NCI-H460 (cell line): ENCODE measurements at places on chromosomes 4 and X. TPM values are rescaled to one million over a fixed set of nuclear protein-coding genes. Genes with fewer than 3 reads are reported as not detected.

TEX11 gene
- 0.12 and 0.42 TPM in 2 replicates for total RNA-seq

SYAP1 gene
- 30.9 and 34.8 TPM in 2 replicates for total RNA-seq

PLXNB3 gene
- total RNA-seq, result 3.3 and 4.9 TPM in 2 replicates

KCNE5 gene
- 0.32 TPM in 2 replicates for total RNA-seq

DNA sequence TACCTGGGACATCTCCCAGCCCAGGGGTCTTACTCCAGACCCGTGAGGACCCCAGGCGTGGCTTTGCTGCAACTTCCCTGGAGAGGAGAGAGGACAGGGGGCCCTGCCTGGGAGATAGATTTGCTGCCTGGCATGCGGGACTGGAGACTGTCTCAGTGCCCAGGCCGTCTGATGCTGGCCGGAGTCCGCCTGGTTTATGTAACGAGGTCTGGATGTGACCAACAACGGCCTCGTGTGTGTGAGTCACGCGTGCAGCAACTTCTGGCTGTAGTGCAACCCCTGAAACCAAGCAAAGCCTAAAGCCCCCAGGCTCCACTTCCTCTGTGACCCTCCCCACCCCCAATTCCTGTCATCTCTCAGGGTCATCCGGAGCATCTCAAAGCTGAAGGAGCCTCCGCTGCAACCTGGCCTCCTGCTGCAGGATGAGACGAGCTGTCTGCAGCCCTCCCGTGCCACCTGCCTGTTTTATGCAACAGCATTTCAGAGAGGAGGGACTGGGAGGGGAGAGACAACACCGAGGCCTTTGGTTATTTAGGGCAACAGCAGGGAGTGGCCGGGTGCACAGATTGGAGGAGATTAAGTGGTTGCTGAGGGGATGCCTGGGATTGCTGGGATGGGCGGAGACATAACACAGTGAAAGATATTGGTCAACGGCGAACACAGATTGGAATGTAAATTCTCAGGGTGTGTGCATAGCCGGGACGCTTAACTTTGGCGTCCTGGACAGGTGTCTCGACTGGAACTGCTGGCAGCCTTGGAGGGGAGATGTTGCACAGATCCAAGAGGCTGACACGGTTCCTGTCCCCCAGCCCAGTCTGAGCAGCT, 16.0 kb downstream of the XG start:
- DNase-seq, result no peak

GRCh38 chr4:177798161-177798560, 355.9 kb upstream of the AGA start:
- DNase-seq, result no peak

DNA sequence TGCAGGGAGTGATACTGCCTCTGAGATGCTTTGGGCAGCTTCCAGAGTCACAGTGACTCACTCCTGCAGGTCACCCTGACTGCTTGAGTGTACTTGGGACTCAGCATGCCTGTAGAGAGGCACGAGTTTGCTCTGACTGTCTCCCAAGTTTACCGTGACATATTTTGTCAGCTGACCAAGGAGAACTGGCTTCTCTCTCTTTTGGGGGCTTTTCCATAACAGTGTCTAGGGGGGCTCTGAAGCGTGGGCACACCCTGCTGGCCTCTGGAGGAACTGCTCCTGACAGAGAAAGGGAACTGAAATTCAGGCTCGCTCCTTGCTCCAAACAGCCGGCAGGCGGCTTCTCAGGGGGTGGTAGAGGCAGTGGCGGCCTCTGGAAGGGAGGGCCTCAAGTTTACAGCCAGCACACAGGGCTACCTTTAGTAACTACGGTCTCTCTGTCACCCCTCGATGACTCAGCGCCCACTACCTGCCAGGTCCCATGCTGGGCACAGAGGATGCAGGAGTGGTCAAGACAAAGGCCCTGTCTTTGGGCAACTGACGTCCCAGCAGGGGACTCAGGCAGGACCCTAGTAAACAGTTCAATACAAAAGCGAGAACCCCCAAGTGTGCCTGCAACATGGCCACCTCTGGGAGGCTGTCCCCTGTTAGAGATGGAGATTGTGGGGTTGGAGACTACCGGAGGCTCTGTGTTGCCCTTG, 17.8 kb downstream of the ZNF185 start:
- peak; percentile 16 for DNase-seq

GRCh38 chrX:18534949-18535348, 109.5 kb downstream of the CDKL5 start:
- DNase-seq, result no peak

DNA sequence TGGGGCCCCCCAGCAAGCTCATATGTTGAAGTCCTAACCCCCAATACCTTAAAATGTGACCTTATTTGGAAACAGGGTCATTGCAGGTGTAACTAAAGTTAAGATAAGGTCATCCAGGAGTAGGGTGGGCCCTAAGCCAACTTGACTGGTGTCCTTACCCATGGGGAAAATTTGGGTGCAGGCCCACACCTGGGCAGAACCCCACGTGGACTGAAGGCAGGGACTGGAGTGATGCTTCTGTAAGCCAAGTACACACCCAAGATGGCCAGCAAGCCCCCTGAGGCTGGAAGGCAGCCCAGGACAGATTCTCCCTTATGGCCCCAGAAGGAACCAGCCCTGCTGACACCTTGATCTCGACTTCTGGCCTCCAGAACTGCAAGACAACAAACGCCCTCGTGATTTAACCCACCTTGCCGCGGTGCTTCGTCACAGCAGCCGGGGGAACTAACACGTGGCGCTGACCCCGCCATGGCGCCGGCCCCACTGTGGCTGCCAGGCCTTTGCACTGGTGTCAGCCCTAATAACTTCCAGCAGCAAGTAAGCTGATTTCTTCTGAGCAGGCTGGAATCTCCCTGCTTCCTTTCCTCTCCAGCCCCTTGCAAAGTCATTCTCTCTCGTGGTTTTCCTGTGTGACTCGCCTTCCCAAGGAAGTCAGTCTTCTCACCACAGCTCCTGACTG, 23.2 kb upstream of the MXD4 start:
- DNase-seq, result no peak

DNA sequence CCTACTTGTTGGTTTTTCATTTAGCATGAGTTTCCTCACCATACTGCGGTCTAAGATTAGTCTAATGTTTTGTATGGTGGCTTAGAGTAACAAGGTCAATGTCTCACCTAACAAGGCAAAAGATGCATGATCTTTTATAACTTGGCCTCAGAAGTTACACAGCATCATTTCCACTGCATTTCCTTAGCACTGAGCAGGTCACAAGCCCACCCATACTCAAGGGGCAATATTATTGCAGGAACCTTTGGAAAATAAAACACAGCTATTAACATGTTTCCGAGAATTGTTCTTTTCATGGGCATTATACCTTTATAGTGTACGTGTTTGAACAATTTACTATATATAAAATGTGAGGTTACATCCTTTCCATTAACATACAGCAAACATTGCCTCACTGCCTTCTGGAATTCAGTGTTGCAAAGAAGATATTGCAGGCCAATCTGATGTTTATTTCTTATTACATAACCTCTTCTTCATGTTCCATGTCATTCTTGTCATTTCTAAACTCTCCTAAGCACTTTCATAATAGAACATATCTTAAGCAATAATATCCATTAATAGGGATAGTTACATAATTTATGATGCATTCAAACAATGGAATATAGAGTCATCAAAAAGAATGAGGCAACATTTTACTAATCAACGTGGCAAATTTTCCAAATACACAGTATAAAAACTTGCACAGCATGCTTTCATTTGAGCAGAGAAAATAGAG, 153.8 kb downstream of the AREG start:
- no peak for DNase-seq

DNA sequence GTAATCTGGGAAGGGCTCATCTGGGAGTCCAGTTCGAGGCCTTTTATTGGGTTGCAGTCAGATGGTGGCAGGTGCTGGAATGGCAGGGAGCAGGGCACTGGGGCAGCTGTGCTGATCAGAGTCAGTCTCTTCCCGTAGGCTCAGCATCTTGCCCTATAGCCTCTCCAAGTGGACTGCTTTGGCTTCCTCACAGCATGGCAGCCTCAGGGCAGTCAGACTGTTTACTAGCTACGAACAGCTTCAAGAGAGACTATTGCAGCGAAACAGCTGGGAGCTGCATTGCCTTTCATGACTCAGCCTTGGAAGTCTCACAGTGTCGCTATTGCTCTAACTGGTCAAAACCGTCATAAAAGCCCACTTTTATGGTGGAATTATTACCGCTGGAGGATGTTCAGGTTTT, 26.8 kb upstream of the DUSP21 start:
- DNase-seq, result no peak

DNA sequence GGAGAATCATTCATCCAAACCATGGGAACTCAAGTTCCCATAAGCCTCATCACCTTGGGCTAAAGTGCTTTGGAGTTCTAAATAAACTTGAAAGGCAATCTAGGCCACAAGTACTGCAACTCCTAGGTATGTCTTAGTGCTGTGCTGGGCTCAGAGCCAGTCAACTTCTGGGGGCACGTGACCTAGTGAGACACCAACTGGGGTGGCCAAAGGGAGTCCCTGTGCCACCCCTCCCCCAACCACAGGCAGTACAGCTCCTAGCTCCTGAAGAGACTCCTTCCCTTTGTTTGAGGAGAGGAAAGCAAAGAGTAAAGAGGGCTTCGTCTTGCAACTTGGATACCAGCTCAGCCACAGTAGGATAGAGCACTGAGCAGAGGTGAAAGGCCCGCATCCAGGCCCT, 154.2 kb upstream of the IL1RAPL2 start:
- no peak for DNase-seq

DNA sequence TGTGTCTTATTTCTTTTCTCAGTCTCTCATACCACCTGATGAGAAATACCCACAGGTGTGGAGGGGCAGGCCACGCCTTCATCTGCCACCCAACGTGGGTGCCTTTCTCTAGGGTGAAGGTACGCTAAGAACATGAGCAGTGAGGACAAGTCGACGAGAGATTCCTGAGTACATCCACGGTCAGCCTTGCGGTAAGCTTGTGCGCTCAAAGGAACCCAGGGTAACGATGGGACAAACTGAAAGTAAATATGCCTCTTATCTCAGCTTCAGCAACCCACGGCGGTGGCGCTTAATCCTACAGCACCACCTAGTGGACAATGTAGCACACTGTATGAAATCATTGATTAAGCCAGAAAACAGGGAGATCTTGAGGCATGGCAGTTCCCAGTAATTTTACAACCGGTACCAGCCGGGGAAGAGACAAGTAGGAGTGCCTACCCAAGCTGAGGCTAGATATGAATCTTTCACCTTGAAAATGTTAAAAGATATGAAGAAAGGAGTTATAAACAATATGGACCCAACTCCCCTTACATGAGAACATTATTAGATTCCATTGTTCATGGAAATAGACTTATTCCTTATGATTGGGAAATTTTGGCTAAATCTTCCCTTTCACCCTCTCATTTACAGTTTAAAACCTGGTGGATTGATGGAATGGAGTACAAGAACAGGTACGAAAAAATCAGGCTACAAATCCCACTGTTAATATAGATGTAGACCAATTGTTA, 63.0 kb downstream of the ZNF732 start:
- DNase-seq, result peak; percentile 3
